ENCODE measurements at places on chromosomes 2 and 18.

DNA sequence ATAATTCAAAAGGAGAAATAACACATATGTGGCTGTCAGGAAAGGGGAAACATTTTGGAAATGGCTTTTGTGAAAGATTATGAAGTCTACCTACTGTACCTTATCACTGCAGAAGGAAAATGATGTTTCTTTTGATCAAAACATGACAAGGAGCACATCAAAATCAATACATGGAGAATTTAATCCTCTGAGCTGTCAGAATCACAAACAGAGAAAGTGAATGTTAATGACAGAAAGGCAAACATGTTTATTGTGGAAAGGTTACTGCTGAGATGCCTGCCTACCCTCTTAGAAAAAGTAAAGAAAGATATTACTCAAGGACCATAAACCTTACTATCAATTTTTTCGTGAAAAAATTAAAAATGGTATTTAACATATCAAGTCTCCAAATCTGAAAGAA lies 794.5 kb upstream of the GYPC start:
- DNase-seq = no peak

- no peak for DNase-seq
These were observed 416.9 kb upstream of the ID2 start for GRCh38 chr2:8264981-8265380.

DNA sequence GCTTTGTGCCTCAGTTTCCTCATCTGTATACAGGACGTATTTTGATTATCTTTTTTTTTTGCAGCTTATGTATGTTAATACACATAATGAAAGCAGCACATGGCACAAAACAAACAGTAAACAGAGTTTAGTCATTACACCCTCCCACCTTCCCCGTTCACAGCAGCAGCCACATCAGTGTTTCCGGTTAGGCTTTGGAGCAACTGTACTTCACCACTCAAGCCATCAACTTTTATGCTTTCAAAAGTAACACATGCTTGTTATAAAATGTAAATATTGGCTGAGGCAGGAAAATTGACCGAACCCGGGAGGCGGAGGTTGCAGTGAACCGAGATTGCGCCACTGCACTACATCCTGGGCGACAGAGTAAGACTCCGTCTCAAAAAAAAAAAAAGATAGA lies 117.3 kb downstream of the MTCL1 start:
- no peak for DNase-seq

DNA sequence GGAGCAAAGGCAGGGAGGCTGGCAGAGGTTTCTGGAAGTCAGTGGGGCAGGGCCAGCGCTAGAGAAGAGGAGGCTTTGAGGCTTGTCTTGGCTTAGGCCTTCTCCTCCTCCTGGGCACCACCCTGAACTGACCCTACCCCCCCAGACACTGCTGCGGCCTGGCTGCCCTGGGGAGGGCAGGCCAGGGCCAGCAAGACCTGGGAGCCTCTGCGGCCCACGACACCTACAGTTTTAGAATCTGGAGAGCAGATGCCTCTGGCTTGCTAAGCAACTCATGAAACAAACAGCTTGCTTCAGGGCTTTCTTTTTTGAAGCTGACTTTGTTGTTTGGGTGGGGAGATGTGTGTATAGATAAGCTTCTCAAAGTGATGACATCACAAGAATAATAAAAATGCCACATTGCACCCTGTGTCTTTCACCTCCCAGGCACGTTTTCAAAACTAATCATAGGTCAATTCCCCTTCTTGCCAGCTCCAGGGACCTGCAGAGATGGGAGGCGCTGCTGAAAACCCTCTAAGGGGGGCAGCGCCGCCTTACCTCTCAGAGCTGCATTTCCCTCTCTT lies 46.2 kb upstream of the SMAD7 start:
- DNase-seq = peak; percentile 89

- peak; percentile 74 for DNase-seq
These were observed 145.9 kb downstream of the CCDC74A start for GRCh38 chr2:131673400-131674173.

DNA sequence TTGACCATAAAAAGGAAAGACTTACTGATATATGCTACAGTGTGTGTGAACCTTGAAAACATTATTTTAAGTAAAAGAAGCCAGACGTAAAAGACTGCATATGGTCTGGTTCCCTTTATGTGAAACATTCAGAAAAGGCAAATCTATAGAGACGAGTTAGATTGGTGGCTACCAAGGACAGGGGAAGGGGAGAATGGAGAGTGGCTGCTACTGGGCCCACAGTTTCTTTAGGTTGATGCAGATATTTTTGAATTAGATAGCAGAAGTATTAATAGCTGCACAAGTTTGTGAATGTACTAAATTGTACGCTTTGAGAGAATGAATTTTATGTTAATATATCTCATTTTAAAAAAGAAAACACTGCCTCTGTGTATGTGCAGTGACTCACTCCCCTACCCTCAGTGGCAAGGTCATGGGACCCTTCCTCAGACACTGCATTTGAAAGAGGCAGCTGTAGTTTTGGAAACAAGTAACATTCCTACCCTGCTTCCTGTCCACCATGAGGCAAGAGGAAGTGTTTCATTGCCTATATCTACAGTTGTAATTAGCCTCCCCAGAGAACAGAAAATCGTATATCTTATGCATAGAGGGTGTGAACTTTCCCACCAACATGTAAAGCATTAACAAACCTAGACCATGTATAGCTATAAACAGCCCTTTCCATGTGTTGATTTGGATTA lies 29.8 kb upstream of the ARMC9 start:
- no peak for DNase-seq

DNA sequence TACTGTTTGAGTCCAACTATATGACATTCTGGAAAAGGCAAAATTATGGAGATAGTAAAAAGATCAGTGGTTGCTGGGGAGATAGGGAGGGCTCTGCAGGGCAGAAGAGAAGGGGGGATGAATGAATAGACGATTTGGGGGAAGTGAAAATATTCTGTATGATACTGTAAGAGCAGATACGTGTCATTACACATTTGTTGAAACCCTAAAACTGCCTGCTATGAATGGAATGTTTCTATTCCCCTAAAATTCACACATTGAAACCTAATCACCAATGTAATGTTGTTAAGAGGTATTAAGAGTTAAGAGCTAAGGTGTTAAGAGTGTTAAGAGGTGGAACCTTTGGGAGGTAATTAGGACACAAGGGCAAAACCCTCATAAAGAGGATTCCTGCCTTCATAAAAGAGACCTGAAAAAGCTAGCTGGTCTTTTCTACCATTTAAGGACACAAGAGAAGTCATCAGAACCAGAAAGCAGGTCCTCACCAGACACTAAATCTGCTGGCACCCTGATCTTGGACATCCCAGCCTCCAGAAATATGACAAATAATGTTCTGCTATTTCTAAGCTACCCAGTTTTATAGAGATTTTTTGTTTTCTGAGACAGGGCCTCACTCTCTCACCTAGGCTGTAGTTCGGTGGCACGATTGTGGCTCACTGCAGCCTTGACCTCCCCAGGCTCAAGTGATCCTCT lies 76.2 kb downstream of the ATAD2B start:
- no peak for DNase-seq

Data from LoVo (cell line).